EL (cell line): ENCODE measurements at places on chromosomes 2 and 18.

DNA sequence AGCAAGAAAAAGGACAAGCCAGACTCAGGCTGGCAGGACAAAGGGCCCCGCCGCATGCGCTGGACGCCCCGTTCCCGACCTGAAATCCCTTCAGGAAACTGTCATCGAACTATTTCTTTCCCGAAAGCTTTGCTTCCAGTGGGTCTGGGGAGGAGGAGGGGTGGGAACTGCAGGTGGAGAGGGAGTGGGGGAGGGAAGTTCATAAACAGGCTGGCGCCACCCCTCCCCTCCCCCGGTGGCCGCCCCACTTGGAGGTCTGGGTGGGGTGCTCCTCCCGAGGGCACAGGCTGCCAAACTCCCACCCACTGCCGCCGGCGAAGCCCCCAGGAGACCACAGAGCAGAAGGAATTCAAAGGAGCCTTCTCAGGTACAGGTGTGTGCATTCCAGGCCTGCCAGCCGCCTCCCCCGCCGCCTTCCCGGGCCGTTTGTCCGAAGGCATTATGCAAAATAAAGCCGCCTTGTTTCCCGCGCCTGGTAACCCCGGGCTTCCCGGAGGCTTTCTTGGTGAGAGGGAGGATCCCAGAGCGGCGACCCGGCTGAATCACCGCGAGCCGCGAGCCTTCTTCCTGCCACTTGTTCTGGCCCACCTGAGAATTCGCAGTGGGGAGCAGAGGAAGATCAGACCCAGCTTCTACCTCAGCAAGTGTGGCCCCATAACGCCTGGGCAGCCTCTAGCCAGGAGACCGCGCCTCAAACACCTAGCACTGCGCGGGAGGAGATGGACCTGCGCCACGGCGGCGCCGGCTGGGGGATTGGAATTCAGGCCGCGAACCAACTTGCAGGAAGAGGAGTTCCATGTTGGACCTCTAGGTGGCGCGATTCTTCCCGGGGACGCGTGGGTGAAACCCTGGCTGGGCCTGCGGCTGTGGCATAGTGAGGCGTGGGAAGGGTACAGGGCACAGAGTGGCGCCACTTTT, 101.9 kb downstream of the FOXI3 start:
- peak; percentile 49 for DNase-seq

- no peak for DNase-seq
Observed at GRCh38 chr2:42236911-42237310, 67.8 kb downstream of the EML4 start.

DNA sequence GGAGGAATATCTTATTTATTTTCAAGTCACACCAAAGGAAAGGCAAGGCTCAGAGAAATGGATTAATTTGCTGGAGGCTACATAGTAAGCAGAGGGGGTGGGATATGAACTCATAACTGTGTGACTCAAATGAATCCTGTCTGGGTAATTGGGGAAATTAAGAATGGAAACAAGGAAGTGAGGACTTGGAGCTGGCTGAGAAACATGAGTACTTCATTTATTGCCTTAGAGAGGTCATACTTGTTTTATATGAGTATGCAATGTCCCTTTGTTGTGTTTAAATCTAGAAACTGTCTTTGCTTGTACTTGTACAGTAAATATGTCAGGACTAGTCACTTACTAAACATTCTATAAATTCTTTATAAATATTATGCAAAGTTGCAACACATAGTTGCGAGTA, 2166.7 kb upstream of the PIK3C3 start:
- DNase-seq = peak; percentile 30

GRCh38 chr2:141515931-141516330, 614.9 kb downstream of the LRP1B start:
- DNase-seq = no peak

DNA sequence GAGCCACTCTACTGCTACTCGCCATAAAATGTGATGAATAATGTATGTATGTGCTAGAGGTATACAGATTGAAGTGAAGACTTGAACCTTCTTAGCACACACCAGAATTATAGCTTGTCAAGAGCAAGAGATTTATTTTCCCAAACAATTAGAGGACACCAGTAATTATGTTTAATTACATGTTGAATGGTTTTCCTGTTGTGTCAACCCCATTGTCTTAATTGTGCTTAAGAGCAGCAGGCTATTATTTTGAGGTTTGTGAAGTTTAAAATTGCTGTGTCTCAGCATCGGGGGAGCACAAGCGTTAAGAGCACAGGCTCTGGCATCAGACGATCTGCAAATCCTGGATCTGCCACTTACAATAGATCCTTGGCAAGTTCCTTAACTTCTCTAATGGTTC, 29.0 kb downstream of the KIF5C start:
- DNase-seq = no peak
